ENCODE measurements at places on chromosomes 2 and 18.

- no peak for DNase-seq
Measured at GRCh38 chr2:16553226-16553625, 112.4 kb downstream of the CYRIA start.

DNA sequence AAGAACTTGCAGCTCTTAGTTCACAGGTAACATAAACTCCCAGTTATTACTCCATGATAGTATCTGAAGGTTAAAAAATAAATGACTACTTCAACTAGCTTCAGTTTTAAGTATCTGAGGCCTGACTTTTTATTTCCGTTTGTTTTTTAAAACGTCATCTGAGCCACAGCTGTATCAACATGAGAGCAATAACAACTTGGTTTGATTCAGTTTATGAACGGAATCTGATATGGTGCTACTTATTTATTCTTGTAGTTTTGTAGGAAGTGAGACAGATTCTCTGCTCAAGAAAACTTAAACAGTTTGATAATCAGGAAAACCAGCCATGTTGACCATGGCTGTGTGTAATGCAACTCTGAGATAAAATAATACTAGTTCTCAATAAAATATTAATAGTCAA, 34.9 kb downstream of the NAB1 start:
- DNase-seq, result no peak

DNA sequence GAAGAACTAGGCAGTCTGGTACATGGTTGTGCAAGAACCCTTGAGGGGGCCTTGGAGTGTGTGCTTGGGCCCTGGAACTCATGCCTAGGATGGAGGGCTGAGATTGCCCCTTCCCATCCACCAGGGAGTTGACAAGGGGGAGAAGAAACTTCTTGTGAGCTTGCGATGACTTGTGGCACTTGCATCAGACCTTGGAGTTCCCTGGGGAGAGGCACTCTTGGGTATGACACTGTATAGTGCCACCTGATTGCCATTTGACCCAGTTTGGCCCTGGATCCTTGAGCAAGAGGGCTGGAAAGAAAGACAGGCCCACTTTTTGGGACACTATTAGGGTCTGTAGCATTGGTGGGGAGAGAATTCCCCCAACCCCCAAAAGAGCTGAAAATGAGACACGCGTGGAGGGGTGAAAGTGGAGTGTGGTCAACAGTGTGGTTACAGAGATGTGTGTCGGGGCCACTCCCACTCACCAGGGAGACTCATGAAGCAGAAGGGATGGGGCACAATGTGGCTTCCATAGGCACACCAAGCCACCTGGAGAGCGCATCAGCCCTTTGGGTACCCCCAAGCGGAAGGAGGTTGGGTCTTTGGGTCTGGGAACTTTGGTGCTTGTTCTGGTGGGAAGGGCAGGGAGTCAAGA, 101.3 kb downstream of the MSH2 start:
- no peak for DNase-seq

GRCh38 chr2:883260-883802, 67.3 kb upstream of the SNTG2 start:
- DNase-seq, result no peak

GRCh38 chr2:143001501-143001900, 124.0 kb downstream of the KYNU start:
- no peak for DNase-seq

GRCh38 chr18:75290737-75291358, 80.3 kb downstream of the TSHZ1 start:
- DNase-seq, result no peak

GRCh38 chr18:43620936-43621335, 343.6 kb upstream of the SYT4 start:
- no peak for DNase-seq

GRCh38 chr2:10235909-10236550, 66.7 kb upstream of the HPCAL1 start:
- no peak for DNase-seq

GRCh38 chr2:193561054-193561453, 1366.3 kb upstream of the TMEFF2 start:
- no peak for DNase-seq

- no peak for DNase-seq
Measured at GRCh38 chr18:77529492-77530176, 280.0 kb downstream of the GALR1 start.

DNA sequence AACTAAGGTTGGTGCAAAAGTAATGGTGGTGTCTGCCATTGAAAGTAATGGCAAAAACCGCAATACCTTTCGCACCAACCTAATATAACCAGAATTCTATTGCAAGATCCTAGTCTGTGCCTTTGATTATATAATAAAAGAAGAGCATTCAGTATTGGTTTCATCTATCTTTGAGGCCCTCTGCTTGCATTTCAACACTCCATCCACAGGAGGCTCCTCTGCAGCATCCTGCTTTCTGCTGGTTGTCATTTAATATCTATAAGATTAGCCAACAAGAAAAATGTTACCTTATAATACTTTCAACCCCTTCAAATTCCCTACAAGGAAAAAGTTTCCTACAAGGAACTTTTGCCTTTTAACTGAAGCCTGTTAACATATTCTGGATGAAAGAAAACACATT, 139.2 kb downstream of the CDCA7 start:
- no peak for DNase-seq

DNA sequence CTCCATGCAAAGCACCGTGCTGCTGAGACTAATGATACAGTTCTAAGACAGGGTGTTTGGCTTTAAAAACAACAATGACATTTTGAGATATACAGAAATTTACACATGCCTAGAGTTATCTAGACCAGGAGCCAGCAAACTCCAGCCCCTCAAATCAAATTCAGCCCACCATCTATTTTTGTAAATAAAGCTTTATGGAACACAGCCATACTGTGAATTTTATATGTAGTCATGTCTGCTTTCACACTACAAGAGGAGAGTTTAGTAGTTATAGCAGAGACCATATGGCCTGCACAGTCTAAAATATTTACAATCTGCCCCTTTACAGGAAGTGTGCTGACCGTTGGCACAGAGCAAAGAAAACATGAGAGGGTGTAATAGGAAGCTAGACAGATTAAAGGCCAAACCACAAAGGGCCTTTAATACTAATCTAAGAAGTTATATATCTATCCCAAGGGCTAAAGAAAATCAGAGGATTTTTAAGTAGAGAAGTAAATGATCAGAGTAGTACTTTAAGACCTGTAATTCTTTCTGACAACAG, 39.4 kb downstream of the NBAS start:
- DNase-seq, result no peak

GRCh38 chr18:56795381-56795780, 144.2 kb downstream of the WDR7 start:
- DNase-seq, result no peak

GRCh38 chr2:231362555-231363184, 32.8 kb upstream of the B3GNT7 start:
- DNase-seq, result no peak

- DNase-seq, result no peak
Measured at GRCh38 chr2:131567891-131568290, 40.2 kb downstream of the CCDC74A start.
